ENCODE measurements at places on chromosomes 12 and 14.

GRCh38 chr12:80099259-80099658 is at the start of gene OTOGL:
TSS of gene OTOGL (plus strand) at chr12:80099537. CDS start at chr12:80209432, 109,895 bp downstream.
- no peak for DNase-seq

GRCh38 chr14:72583316-72584272 is 310.3 kb downstream of the DPF3 start:
- DNase-seq, result no peak

DNA sequence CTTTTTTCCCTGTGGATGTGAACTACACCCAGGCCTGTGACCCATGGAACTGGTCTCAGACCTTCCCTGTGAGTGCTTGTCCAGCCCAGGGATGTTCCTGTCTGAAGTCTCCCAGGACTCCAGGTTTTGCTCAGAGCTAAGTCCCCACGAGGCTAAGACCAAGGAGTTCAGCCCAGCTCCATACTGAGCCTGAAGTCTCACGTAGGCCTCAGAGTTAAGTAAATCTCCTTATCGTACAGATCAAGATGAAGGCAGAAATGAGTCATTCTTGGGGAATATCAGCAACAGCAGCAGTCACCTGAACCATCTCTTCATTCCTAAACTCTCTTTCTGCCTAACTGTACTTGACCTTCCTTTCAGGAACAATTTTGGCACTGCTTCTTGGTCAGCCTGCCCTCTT is 139.8 kb downstream of the ANO6 start:
- no peak for DNase-seq

- DNase-seq, result no peak
These were observed 845 bp downstream of the TMEM132C start for GRCh38 chr12:128267651-128268378.

GRCh38 chr12:94062194-94062593 is 86.2 kb upstream of the PLXNC1 start:
- DNase-seq, result no peak

DNA sequence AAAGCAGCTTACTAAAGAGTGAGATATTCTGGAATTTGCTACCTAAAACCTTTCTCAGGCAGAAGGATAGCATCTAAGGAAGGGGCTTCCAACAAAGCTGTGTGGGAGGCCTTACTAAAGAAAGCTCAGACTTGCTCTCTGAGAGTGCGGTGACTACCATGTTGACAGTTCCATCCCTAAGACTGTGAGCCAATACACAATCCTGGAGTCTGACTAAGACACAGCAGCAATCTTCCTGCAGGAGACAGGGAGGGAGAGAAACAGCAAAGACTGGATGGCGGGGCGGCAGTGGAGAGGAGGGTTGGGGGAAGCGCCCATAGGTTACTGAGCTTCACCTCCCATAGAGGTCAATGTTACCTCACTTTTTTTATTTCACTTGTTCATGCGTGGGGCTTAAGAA is 70.9 kb downstream of the KITLG start:
- DNase-seq, result no peak

- DNase-seq, result no peak
These were observed 132.4 kb downstream of the TGFB3 start for GRCh38 chr14:75849300-75849895.

- DNase-seq, result no peak
These were observed 195.2 kb upstream of the PRMT8 start for GRCh38 chr12:3295646-3296408.

DNA sequence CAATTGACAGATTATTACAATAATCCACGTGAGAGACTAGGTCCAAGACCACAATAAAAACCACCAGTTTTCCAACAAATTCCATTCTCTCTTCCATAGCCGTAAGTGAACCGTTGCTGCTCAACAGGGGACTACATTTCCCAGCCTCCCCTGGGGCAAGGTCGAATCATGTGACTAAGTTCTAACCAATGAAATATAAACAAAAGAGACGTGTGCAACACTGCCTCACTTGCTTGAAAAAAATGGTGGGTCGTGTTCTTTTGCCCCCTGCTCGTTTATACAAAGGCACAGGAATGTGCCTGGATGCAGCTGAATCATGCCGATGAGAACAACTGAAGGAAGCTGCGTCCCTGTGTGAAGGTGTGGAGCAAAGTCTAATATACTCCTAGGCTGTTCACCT is 51.1 kb downstream of the HSPB8 start:
- no peak for DNase-seq

DNA sequence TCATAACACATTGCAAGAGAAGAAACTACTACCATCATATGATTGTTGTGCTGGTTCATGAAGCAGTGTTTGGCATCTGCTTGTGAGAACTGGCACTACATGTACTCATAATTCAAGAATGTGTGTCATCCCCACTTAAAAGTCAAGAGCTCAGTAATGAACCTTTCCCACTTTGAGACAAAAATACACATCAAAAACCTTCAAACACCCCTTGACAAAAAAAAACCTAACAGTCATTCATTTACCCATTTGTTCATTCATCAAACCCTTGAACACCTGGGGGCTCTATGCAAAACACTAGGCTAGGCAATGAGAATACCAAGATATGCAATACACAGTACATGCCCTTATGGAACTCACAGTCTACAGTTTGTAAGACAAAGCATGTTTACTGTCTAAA is 40.0 kb downstream of the KIF21A start:
- no peak for DNase-seq

GRCh38 chr12:75854681-75855309 is 176.8 kb downstream of the PHLDA1 start:
- no peak for DNase-seq

DNA sequence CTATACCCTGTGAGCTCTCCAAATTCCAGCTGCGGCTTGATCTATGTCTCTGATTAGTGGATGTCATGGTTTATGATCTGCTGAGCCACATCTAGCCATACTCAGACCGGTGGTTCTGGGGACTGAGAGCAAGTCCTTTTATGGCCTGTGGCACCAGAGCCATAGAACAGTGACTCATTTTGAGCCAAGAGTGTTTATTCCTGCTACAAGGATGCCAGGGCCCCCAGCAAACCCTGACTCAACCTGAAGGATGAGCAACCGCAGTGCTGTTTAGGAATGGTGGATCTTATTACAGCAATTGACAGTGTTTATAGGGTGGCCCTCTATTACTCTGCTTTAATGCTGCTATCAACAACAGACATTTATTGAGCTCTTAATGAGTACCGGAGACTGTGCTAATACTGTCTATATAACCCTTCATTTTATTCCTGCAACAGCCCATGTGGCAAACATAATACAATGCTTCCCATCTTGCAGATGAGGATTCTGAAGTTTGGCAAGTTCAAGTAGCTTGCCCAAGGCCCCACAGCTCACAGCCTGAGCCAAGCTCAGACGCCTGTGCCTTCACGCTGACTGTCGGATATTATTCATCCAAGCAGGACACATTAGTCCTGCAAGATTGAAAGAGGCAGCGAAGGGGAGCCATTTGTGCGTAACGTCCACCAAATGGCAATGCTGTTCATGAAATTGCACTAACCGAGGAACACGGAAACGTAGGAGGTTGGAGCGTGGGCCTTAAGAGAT is 273.6 kb upstream of the PWP1 start:
- no peak for DNase-seq

DNA sequence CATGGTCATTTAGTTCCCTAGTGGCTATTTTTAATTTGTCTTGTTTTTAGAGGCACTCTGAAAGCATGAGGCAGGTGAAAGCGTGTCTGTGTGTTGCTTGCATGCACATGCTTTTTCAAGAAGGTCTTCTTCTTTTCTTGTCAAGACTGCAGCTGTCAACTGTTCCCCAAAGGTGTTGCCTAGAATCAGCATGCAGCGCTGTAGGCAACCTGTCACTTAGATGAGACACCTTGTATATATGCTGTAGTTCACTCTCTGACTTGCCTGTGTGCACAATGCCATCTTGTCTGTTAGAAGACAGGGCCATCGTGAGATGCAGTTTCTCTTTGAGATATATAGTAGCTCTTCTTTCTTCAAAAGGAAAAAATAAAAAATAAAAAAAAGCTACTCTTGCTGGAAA is 885.7 kb downstream of the DIO2 start:
- no peak for DNase-seq

DNA sequence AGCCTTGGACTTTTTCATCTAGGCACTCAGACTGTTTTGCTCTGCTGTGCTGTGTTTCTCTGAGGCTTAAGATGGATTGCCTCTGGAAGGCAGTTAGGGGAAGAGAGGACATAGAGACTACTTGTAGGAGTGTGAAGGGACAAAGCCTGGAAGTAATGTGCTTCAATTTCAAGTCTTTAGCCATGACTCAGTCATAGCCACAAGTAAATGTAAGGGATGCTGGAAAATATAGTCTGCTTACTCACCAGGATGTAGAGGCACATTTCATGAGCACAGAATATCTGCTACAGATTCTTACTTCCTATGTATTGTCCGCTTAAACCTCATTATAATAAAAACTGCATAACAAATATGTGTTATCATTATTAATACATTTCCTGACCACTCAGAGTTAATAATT is 794.3 kb upstream of the NOVA1 start:
- no peak for DNase-seq

GRCh38 chr12:126856958-126857357 is 1410.0 kb upstream of the TMEM132C start:
- no peak for DNase-seq

DNA sequence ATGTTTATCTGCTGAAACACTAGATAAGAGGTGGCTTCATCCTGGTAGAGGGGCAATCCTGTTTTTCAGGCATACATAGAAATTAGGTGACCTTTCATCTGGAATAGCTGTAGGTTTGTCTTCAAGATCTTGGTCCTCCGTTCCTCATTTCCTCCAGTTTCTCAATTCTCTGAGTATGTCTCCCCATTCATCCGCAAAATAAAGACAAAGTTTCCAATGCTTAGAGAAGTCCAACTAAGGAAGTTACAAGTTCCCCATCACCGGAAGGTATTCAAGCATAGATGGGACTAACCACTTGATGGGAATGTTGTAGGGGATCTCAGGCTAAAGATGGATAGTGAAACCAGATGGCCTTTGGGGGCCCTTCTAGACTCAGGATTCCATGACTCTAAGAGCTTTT is 34.3 kb downstream of the ERG28 start:
- DNase-seq, result no peak

GRCh38 chr14:73236157-73236556 is 1.1 kb upstream of the PAPLN start:
- DNase-seq, result no peak

DNA sequence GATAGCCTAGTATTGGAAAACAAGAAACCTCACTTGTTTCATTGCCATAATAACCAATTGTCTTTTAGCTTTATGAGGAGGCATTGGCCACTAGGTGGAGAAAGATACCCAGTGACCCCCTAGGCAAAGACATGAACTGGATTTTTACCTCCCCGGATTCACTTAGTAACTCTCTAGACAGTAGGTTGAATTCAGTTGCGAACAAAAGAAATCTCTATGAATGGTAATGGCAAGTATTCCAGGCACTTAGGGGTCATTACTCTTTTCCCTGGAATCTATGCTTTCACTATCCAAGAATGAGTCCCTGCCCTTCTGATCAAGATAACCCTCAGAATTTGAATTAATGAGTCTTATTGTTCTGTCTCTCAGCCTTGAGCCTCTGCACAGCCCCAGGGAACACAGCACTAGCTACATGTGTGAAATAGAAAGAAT is 29.5 kb upstream of the RHOJ start:
- DNase-seq, result no peak

GRCh38 chr14:75995372-75996041 is 9.9 kb downstream of the IFT43 start:
- DNase-seq, result no peak

DNA sequence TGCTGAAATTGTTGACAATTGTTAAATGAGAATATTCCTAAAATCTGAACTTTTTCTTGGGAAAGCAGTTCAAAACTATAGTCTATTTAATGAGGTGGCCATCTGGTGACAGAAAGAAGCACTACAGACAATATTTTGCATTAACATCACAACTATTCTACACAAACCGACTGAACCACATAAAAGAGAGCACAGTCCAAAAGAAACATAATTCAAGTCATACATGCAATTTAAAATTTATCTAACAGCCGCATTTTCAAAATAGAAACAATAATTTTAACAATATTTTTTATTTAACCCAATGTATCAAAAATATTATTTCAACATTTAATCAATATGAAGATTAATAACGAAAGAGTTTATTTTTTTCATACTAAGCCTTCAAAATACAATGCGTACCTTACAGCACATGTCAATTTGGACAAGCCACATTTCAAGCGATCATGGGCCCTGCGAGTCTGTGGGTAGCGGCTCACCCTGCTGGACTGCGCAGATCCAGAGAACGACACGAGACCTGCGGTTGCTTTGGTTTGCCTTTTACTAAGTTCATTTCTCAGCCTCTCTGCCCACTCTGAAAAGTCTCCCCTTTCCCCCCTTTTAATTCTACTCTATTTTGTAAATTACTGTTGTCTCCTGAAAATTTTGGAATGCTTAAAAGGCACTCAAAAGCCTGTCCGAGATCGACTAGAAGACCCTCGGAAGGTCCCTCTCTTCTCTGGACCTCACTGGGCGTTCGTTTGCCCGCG is 947 bp upstream of the LRRC9 start:
- no peak for DNase-seq

DNA sequence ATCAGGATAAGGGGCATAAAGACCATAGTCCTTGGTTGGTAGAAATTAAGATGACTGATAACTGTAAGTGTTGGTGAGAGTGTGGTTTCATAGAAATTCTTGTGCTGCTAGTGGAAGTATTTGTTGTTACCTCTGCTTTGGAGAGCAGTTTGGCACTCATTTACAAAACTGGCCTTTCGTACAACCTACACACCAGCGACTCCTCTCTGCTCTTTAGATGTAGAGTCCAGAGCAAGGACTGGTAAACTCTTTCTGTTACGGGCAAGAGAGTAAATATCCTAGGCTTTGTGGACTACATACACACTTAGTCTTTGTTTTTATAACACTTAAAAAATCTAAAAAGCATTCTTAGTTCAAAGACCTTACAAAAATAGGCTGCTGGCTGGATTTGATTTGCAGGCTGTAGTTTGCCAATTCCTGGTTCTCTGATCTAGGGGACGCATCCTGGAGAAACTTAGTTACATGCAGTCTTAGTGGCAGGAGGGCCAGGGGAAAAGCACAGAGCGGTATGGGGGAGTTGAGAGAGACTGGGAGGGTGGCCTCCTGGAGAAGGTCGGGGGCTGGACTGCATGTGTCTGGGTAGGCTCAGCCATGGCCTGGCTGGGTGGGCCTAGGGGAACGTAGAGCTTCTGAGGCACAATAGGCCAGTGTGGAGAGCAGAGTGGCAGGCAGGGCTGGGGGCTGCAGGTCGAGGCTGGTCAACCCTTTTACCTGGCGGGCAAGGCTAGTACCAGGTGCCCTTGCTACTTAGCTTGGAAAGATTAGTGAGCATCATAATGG is 55.3 kb upstream of the AMN start:
- no peak for DNase-seq

GRCh38 chr14:75609606-75610475 is 31.4 kb downstream of the FLVCR2 start:
- no peak for DNase-seq

All from stimulated activated CD8-positive, alpha-beta memory T cell treated with anti-CD3 and anti-CD28 coated beads, Interleukin-2, amount 100 ng/mL, for 48 hours (primary cell).